ENCODE measurements at places on chromosomes 1 and 21.

GRCh38 chr1:214637722-214638458, 34.9 kb downstream of the CENPF start:
- DNase-seq: no peak

DNA sequence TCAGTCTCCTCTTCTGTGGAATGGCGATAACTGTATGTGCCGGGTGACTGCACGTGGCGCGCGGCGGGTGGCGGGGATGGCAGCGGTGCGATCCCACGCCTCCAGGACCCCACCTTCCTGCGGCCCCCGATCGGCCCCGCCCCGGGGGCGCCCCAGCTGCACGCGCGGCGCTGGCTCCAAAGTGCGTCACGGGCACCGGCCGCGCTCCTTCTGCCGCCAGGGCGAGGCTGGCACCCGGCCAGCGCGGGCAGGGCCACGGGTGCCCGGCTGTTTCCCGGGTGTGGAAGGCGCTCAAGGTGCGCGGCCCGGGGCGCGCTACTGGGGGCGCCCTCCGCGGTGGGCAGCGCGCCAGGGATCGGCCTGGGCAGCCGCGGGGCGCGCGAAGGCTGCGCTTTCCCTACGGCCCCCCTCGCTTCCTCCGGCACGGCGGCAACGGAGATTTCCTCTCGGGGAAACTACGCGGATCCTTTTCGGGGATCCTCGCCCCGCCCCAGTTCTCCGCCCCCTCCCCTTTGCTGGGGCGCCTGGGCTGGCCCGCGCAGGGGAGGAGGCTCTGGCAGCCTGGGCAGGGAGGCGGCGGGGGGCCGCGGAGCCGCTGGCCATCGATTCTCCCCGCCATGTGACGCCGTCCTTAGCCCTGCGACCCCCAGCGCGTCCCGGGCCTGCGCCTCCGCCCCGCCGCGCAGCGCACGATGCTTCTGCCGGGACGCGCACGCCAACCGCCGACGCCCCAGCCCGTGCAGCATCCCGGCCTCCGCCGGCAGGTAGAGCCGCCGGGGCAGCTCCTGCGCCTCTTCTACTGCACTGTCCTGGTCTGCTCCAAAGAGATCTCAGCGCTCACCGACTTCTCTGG, at the start of gene EVA1C:
EVA1C (plus strand) TSS at position 545 of the 853 bp plus-strand sequence; CDS start at position 693, 148 bp downstream.
- peak; percentile 86 for DNase-seq

- no peak for DNase-seq
Measured at GRCh38 chr1:246678816-246679793, 45.1 kb upstream of the SCCPDH start.

GRCh38 chr1:176436251-176436650, 26.7 kb upstream of the PAPPA2 start:
- DNase-seq: no peak

DNA sequence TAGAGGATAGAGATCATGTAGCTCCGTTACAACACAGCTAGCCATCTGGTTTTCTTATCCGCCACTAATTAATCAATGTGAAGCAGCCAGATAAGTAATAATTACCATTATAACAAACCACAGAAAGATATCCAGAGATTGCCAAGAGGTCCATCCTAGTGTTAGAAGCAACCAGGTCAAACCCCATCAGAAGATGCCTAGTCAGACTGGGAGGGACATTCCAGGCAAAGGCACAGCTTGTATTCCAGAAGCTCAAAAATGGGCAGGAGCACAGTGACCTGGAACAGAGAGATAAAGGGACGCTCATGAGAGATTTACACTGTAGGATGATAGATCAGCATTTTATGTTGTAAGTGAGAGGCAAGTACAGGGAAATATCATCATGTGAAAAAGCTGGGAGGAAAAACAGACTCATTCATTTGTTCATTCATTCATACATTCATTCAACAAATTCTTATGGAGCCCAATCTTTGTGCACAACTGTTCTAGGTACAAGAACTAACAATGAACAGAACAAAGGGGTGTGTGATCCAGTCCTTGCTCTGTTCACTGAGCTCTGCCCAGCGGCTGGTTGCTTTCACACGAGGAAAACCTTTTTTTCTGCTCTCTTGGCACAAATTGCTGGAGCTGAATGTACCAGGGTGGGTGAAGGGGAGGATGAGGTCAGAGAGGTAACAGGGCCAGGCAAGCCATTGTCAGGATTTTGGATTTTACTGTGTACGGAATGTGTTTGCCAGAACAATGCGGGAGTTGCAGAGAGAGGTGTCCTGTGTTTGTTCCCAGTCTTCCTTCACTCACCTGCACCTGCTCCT, 240.8 kb upstream of the FGGY start:
- no peak for DNase-seq

- no peak for DNase-seq
Measured at GRCh38 chr1:220702733-220703270, 12.6 kb downstream of the C1orf115 start.

DNA sequence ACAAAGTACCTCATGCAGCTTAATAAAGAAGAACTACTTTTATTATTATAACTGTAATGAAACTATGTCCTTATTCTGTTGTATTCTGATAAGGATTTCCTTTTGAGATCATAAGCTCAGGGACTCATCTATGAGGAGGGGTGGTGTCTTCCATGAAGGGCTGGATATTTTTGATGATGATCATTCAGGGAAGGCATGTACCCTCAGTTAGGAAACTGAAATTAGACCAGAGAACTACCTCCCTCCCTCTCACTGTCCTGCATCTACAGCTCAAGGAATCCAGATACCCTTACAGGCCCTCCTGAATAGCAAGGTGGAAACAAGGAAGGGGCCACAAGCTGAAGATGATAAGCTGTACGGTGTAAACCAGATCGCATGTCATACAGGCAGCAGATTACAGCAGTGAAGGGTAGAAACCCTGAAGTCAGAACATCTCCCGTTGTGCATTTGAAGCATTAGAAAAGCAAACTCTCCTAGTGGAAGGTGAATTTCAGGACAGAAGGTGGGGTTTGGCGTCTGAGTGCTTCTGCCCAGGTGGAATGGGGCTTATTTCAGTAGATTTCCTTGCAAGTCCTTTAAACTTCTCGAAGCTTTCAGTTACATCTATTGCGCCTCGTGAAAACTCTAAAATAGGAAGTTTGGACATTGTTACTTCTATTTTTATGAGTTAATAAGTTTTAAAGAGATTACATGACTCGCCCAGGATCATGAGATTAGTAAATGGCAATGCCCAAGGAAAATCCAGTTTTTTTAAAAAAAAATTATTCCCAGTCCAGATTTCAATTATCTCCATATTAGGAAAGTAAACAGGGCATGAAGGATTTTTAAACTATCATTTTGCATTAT, 101.1 kb upstream of the HNRNPU start:
- no peak for DNase-seq

- DNase-seq: no peak
Measured at GRCh38 chr21:32307706-32308105, 9.1 kb downstream of the MRAP start.

GRCh38 chr1:214397497-214397896, 116.5 kb downstream of the SMYD2 start:
- DNase-seq: no peak

GRCh38 chr1:168148916-168149315, 12.2 kb upstream of the GPR161 start:
- no peak for DNase-seq

DNA sequence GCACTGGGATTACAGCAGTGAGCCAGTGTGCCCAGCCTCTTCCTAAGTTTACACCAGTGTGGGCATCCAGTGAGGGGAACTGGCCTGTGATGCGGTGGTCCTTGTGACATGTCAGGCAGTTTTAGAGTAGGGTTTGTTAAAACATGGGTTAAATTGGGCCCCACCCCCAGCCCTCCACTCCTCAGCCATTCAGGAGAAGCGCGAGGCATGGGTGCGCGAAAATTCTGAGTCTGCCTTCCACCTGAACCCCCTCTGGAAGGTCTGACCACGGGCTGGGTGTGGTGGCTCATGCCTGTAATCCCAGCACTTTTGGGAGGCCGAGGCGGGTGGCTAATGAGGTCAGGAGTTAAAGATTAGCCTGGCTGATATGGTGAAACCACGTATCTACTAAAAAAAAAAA, 51.7 kb downstream of the SKI start:
- no peak for DNase-seq

DNA sequence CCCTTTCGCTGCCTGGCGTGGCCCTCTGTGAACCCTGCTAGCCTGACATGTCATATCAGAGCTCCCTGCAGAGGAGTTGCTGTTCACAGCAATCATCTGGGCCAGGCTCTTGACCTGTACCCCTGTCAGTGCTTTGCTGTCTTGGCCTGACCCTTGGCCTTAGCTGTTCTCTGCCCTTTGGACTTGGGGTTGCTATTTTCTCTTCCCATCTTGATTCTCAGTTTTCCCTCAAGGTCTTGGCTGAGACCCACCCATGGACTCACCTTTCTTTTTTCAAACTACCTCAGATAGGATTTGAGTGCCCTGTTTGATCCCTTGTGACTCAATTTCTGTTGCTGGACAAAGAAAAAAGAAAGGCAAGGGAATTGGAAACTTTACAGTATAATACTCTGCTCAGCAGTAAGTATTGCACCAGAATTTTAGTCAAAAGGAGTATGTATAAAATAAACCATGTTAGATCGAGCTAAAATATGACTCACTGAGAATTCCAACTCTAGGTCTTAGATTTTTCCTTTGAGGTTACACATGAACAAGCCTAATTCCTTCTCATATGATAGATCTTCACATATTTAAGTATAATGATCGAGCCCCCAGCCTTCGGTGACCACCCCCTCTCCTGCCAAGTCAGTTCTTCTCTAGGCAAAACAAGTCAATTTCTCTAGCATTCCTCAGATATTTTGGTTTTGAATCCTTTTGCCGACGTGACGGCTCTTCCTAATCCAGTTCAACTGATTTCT, 110.5 kb downstream of the NGF start:
- DNase-seq: no peak

- DNase-seq: no peak
Measured at GRCh38 chr1:119009312-119009655, 21.1 kb upstream of the TBX15 start.

DNA sequence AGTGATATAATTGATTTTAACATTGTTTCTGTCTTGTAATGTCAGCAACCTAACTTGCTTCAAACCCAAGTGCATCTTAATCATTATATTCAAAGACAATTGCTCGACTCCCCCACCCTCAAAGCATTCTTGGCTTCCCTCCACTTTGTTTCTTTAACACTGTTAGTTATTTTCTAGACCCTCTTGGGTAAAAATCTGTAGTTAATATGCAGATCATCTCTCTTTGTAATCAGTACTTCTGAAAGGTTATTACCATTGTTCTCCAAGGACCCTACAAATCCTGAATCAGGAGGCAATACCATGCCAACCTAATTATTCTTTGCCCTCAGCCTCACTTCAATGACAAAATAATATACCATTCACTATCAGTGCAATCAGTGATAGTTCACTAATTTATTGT, 1075.7 kb downstream of the AMY1C start:
- DNase-seq: no peak

DNA sequence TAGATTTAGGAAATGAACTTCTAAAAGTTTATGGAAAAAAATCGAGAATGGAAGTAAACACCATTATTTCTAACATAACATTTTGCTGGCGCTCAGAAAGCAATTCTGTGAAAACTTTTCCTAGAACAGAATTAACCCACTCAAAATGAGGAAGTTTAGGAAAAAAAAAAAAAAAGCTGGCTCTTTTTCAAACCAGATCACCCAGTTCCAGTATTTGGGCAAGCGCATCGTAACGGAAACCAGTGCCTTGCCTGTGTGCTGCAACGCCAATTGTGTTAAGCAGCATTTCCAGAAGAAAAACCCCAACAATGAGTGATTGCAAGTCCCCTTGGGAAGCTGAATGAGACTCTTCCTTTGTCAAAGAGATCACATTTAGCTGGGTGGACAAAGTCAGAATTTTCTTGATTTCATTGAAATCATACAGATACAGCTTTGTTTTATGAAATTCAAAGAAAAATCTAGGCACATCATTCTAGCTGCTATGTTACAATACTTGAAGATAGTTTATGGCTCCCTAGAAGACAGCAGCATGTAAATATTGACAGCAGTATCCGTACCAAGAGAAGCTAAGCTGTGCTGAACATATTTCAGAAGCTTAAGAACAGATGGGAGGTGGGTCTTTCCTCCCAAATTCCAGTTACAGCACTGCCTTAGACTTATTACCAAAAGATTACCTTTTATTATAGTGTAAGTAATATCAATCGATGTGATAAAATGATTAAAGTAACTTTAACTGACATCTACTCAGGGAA, 113.4 kb downstream of the ERG start:
- no peak for DNase-seq

- DNase-seq: no peak
Measured at GRCh38 chr1:154849645-154850131, 20.4 kb downstream of the KCNN3 start.

Data from activated CD8-positive, alpha-beta memory T cell treated with anti-CD3 and anti-CD28 coated beads, Interleukin-2, amount 50 U/mL, for 4 hours (primary cell).